ENCODE measurements at places on chromosomes 7 and 10. TPM values are rescaled to one million over a fixed set of nuclear protein-coding genes. Genes with fewer than 3 reads are reported as not detected.

Gene FZD1
- polyA plus RNA-seq = 51.6 TPM

Gene GNAT3
- not detected for polyA plus RNA-seq

Gene RBP3
- not detected for polyA plus RNA-seq

Gene CASD1
- polyA plus RNA-seq = 56.8 TPM

GRCh38 chr7:55558962-55559920 lies 13.1 kb downstream of the VOPP1 start:
- no peak for DNase-seq

- DNase-seq = no peak
These were observed 87.0 kb downstream of the ALOX5 start for GRCh38 chr10:45461034-45461433.

DNA sequence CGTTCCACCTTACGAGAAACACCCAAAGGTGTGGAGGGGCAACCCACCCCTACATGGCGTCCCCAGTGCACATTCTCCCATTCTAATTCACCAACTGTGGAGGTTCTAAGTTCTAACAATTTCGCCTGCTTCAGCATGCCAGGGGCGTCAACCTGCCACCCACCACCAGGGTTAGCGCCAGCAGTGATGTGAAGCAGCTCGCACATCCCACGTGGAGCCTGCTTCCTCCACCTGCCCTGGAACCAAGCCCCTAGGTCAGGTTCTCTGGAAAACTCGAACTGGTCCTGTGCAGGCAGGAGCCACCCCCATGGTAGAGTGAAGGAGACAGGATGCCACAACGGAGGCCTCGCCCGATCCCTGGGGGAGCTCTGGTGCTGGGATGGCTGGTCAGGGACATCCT lies 33.3 kb upstream of the FXYD4 start:
- DNase-seq = no peak

DNA sequence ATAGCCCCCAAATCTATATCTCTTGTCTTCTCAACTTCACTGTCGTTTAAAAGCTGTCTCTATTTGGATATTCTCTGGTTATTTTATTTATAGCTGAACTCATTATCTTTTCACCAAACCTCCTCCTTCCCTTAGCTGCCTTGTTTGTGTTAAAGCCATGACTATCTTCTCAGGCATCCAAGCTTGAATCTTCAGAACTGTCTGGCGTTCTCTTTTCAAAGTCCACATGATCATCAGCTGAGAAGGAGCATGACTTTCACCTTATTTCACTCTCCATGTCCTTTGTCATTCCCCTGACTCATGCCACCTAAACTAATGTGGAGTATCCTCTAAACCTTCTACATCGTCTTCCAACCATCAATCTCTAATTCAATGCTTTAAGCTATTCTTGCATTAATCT lies 5.7 kb upstream of the GLCCI1 start:
- no peak for DNase-seq

DNA sequence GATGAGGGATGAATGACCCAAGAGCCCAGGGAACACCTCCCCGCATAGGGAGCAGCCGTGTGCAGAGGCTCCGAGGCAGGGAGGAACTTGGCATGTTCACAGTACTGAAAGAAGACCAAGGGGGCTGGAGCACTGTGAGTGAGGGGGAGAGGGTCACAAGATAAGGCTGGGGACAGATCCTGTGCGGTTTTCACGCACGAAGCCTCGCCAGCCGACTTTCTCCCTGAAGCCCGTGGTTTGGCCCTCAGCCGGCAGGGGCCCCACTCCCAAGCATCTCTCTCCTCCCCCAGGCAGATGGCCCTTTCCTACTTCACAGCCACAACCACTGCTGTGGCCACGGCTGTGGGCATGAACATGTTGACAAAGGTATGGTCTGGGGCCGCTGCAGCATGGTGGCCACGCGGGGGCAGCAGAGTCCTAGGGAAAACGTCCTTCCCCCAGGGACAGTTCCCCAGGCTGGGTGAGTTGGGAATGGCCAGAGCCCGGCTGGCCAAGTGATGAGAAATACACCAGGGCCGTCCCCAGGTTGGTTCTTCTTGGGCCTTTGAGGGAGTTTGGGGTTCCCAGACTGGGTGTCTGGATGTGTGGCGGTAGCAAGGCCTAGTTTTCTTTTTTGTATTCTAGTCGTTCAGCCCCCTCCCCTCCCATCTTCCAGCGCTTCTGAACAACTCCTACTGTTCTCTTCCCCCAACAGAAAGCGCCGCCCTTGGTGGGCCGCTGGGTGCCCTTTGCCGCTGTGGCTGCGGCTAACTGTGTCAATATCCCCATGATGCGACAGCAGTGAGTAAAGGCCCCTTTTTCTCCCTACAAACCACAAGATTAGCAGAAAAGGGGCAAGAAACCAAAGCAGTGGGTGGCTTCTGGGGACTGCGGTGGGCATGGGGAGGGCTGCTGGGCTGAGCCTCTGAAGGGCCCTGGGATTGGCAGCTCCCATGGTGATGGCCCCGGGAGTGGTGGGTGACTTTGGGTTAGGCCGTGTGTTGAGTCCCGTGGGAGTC lies 14.4 kb upstream of the WBP1L start:
- peak; percentile 84 for DNase-seq

DNA sequence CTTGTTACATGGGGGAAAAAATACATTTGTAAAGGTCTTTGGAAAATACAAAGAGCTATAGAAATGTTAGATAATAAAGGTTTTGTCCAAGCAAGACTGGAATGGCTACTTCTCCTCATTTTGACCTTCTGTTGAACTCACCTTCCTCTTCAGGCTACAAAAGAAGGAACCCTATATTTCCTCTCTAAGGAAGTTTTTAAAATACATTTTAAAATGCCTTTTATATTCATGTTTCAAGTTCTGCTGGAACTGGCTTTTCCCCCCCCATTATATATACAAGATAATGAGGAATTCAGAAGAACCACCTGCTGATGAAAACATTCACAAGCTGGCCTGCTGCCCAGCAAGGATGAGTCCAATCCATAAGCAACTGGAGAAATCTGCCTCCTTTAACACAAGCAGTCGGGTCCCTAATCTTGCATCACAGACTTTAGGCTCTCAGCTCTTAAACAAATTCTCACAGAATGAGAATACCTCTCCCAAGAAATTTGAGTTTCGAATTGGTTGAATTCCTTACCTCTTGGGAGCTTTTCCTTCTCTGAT lies 44.6 kb downstream of the MTERF1 start:
- no peak for DNase-seq

DNA sequence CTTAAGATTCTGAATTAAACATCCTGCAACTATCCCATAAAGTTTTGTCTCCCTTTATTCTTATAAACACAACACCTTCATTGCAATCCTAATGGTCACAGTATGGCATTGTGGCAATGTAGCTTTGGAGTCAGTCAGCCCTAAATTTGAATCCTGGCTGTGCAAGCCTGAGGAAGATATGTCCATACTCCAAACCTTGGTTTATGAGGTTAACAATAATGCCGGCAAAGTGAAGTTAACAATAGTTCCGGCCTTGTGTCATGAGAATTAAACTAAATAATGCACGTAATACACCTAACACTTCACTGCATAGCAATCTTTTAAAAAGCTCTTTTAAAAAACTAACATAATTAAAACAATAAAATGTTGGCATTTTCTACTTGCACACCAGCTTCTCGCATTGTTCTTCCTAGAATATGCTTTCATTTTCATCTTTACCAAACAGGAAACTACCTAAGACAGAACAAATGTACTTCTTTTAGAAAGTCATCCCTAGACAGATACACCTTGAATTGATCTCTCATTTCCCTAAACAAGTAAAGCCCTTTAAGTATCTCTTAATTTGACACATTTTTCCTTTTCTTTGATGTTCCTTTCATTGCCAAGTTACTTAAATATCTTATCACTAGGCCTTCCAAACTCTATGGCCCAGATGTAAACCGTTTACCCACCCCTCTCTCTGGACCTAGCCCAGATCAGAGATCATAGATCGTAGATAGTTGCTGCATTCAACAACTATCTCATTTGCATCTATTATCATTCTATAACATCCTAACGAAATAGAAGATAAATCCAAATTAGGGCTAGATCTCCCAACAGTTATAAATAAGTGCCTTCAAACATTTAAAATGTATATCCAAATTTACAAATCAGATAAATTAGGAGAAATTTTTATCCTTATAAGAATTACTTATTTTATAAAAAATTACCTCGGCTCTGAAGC lies 66.7 kb downstream of the CREB3L2 start:
- DNase-seq = no peak

DNA sequence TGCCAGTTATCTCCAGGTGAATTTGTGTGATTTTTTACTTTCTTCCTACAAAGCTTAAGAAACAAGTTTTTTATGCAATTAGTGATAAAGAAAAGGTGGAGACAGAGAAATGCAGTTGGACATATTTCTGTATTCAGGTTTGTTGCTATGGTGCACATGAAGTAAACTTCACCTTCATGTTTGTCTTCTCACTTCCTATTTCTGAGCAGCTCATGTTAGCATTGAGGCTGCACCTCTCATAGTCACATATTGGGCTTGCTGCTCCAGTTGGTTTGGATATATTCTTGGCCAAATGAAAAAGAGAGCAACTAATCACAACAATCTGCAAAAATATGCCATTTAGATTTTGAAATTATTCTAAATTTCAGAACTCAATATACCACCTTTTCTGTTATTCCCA lies 475.6 kb upstream of the ZWINT start:
- no peak for DNase-seq

DNA sequence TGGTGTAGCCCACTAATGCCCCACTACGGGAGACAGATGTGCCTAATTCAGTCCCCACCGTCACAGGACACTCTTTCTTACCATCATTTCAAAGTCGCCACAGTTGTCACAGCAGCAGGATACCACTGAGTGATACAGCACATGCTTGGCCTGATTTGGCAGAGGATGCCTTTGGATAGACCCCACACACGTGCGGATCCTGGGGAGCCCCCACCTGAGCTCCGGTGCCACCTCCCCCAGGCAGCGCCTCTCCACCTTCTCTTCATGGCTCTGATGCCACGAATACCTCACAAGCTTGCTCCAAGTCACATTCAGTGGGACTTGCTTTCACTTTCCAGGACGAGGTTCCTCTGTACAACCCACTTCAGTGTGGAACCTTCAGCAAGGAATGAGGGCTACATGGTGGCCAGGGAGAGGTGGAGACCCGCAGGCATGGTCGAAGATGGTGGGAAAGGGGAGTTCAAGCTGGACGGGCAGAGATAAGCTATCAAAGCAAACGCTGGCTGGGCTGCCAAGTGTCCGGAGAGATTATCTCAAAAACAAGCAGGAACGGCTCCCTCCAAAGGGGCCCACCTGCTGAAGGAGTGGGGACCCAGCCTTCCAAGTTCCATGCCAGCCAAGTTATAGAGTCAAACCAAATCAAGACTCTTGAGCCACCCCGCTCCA lies 107.4 kb downstream of the ZRANB1 start:
- no peak for DNase-seq
